ENCODE measurements at places on chromosomes 2 and 18. TPM values are rescaled to one million over a fixed set of nuclear protein-coding genes. Genes with fewer than 3 reads are reported as not detected.

GRCh38 chr2:205650450-205650849 lies 31.9 kb upstream of the NRP2 start:
- H3K4me1 ChIP-seq = no peaks in the 10 kb centered on the region
- no peaks in the 10 kb centered on the region for H3K27me3 ChIP-seq
- no peak for DNase-seq
- peak overlapping the region; percentile 83 for H3K27ac ChIP-seq
- H3K4me3 ChIP-seq = no peak overlapping the region

DNA sequence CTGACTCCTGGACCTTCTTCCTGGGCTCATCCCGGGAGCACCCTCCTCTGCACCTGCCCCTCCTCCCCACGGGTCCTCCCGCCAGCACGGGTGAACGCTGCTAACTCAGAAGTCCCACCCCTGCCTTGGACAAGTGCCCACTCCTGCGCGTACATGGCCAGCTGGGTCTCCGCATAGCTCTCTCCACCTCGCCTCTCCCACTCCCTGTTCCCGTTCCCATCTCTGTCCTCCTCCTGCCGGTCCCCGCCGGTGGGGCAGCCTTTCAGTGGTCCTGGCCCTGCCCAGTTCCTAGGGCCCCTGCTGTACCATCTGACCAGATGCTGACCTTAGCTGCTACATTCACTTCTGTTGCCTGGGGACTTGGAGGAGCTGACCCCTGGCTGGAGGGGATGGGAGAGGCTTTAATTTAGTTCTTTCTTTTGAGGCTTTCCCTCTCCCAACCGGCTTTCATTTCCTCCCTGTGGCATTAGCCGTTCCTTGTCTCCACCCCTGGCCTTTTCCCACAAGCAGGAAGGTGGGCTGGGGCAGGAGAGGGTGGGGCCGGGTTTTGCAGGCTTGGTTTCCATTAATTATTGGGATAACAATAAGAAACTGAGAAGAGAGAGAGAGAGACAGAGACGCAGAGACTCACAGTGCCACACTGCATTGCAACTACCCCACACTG lies 136.1 kb downstream of the SH3BP4 start:
- H3K4me3 ChIP-seq = peak overlapping the region; percentile 38
- H3K27me3 ChIP-seq = no peaks in the 10 kb centered on the region
- H3K27ac ChIP-seq = no peak overlapping the region
- H3K4me1 ChIP-seq = no peaks in the 10 kb centered on the region
- no peak for DNase-seq
- H3K36me3 ChIP-seq = no peaks in the 10 kb centered on the region

DNA sequence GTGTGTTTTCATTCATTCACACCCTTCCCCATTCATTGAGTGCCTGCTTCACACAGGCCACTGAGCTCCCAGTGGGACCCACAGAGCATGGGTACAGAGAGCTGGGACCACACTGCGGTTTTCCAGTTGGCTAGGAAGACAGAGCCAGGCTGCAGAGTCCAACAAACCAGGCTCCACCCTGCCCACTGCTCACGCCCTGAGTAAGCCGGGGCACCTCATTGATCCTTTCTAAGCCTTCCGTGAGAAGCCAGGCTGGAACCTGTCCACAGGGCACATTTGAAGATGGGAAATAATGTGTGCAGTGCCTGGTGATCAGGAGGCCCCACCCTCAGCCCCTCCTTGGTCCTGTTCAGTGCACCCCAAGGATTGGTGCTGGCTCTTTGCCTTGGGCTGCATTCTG lies 13.5 kb downstream of the KCNIP3 start:
- H3K27ac ChIP-seq = no peak overlapping the region
- H3K4me3 ChIP-seq = no peak overlapping the region
- H3K4me1 ChIP-seq = no peaks in the 10 kb centered on the region
- DNase-seq = no peak
- no peaks in the 10 kb centered on the region for H3K27me3 ChIP-seq

DNA sequence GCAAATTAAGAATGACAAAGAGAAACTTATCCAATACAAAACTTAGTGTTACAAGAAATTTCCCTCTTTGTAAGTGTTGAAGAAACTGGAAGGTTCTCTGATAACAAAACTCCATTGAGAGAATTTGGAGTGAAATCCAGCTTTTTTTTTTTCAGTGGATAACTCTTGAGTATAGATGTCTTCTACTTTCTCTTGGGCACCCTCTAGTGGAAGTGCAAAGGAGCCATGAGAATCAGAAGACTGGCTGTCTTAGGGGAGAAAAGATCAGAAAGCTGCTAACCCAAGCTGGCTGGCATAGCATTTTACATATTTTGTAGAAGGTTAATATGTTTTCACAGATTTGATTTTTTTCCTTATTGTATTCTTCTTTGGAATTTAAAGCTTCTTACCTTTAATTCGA lies 138.8 kb upstream of the SATB2 start:
- no peaks in the 10 kb centered on the region for H3K4me1 ChIP-seq
- no peak overlapping the region for H3K27ac ChIP-seq
- no peak overlapping the region for H3K4me3 ChIP-seq
- DNase-seq = no peak
- no peaks in the 10 kb centered on the region for H3K27me3 ChIP-seq

- no peak overlapping the region for H3K27ac ChIP-seq
- no peaks in the 10 kb centered on the region for H3K36me3 ChIP-seq
- no peaks in the 10 kb centered on the region for H3K27me3 ChIP-seq
- no peaks in the 10 kb centered on the region for H3K4me1 ChIP-seq
These were observed 79.4 kb upstream of the FAM136A start for GRCh38 chr2:70381235-70381634.

DNA sequence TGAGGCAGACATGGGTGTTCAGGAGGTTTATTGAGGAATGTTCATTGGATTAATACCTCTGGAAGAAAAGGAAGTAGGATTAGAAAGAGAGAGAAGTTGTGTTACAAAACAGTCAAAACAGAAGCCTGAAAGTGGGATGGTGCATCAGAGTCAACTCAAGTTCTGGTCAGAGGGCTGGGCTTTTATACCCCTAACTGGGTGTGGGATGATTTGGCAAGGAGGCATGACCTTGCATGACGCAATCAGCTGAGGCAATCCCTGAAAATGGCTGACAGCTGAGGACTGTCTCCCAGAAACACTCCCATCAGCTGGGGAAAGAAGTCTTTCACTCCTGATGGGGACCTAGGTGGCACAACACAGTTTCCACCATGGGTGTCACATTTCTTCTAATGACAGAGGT lies 818.2 kb downstream of the SATB2 start:
- no peak for DNase-seq
- no peaks in the 10 kb centered on the region for H3K27me3 ChIP-seq
- H3K27ac ChIP-seq = no peak overlapping the region

DNA sequence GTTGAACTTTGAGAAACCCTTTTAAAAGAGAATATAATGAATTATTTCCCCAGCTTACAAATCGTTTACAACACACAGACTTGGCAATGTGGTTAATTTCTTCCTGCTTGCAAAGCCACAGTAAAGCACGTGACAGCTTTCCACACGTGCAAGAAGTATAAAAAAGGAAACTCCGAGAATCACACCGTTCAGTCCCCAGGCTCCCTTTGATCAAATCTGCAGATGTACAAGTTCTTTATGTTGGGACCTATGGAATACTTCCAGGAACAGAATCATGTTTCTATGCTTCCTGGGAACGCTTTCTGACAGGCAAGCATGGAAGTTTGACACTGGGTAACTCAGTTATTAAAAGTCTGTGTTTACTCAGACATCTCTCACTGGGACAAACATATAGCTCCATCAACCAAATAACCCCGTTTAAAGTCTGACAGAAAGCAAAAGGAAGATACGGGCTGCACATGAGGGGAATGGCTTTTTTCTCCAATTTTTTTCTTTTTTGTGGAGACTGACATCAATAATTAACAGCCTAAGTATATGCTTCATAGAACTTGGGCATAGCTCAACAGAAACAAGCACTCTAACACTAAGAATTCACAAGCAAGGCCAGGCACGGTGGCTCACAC lies 134.8 kb downstream of the EIPR1 start:
- no peak overlapping the region for H3K4me3 ChIP-seq
- no peak for DNase-seq
- no peak overlapping the region for H3K27ac ChIP-seq

- H3K4me1 ChIP-seq = no peaks in the 10 kb centered on the region
- H3K27me3 ChIP-seq = no peaks in the 10 kb centered on the region
- DNase-seq = no peak
- H3K27ac ChIP-seq = no peak overlapping the region
- no peaks in the 10 kb centered on the region for H3K36me3 ChIP-seq
- H3K4me3 ChIP-seq = no peak overlapping the region
These were observed 18.0 kb downstream of the RNF125 start for GRCh38 chr18:32036506-32037180.

- peaks cover 18% of the 10 kb centered on the region for H3K4me1 ChIP-seq
- no peaks in the 10 kb centered on the region for H3K36me3 ChIP-seq
- H3K27ac ChIP-seq = peak overlapping the region; percentile 96
- DNase-seq = no peak
These were observed 1.0 kb downstream of the HDLBP start for GRCh38 chr2:241314226-241315092.

- no peaks in the 10 kb centered on the region for H3K36me3 ChIP-seq
- DNase-seq = no peak
- no peaks in the 10 kb centered on the region for H3K27me3 ChIP-seq
- H3K27ac ChIP-seq = no peak overlapping the region
- no peak overlapping the region for H3K4me3 ChIP-seq
- no peaks in the 10 kb centered on the region for H3K4me1 ChIP-seq
These were observed 311.1 kb downstream of the NR4A2 start for GRCh38 chr2:156021146-156022040.

- H3K36me3 ChIP-seq = no peaks in the 10 kb centered on the region
- no peaks in the 10 kb centered on the region for H3K4me1 ChIP-seq
- peak overlapping the region; percentile 93 for H3K27ac ChIP-seq
- peak; percentile 66 for DNase-seq
- H3K4me3 ChIP-seq = peak overlapping the region; percentile 70
These were observed 485 bp upstream of the GALNT3 start for GRCh38 chr2:165794536-165794928.

GRCh38 chr2:114031605-114032505 lies 142.0 kb downstream of the ACTR3 start:
- DNase-seq = no peak
- no peak overlapping the region for H3K27ac ChIP-seq
- no peak overlapping the region for H3K4me3 ChIP-seq

DNA sequence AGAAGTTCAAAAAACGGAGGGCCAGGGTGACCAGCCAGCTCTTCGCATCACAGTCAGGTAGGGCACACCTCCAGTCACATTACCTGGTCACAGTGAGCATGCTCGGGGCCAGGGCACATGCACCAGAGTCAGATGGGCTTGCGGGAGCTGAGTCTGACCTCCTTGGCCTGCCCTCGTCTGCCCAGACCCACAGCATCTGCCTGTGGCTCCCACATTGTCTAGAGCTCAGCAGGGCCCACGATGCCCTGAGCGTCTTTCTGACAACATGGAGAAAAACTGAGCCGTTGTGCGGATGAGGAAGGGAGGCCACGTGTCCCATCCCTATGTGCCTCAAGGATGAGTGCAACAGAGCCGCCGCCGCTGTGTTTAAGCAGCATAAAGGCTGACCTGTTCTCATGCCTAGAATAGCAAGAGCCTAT lies 37.6 kb downstream of the CRACDL start:
- no peaks in the 10 kb centered on the region for H3K4me1 ChIP-seq
- no peaks in the 10 kb centered on the region for H3K36me3 ChIP-seq

- no peak overlapping the region for H3K27ac ChIP-seq
- no peak for DNase-seq
- no peaks in the 10 kb centered on the region for H3K4me1 ChIP-seq
- H3K36me3 ChIP-seq = no peaks in the 10 kb centered on the region
- H3K27me3 ChIP-seq = no peaks in the 10 kb centered on the region
- no peak overlapping the region for H3K4me3 ChIP-seq
These were observed 113.0 kb downstream of the ICA1L start for GRCh38 chr2:202758604-202759003.

DNA sequence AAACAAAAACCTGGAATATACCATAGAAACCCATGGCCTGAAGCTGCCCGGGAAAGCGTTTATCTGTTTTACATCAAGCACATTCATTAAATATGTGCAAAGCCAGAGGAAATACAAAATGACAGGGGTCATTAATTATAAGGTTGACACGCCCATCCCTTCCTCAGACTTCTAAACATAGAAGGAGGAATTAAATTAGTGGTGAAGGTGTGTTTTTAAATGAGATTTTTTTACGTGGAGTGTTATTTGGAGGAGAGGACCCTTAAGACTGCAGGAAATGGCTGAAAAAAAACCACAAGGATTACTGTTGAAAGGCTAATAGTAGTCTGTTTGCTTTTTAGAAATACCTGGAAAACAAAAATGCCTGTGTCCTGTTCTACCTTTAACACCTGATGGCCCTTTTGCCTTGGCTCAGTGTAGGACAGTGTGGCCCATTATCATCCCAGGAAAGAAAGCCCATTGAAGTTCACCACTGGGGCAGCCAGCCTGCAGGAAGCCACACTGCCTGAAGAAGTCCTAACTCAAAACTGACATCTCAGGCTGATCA lies 123.2 kb downstream of the EPHA4 start:
- H3K4me1 ChIP-seq = no peaks in the 10 kb centered on the region
- no peak overlapping the region for H3K4me3 ChIP-seq
- no peak overlapping the region for H3K27ac ChIP-seq
- no peak for DNase-seq

STON1 gene
- total RNA-seq = 45.6 TPM

FAHD2B gene
- total RNA-seq = 17.7 TPM

PPP4R3B gene
- total RNA-seq = 56.4 TPM
